SK-N-MC (cell line): ENCODE measurements at places on chromosomes 11 and 22.

DNA sequence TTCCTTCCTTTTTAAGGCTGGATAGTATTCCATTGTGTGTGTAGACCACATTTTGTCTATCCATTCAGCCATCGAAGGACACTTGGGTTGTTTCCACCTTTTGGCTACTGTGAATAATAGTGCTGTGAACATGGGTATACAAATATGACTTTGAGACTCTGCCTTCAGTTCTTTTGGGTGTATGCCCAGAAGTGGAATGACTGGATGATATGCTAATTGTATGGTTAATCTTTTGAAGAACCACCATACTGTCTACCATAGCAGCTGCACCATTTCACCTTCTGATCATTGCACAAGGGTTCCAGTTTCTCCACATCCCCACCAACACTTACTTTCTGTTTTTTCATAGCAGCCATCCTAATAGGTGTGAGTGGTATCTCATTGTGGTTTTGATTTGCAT is 30.3 kb downstream of the SGSM1 start:
- DNase-seq: no peak

DNA sequence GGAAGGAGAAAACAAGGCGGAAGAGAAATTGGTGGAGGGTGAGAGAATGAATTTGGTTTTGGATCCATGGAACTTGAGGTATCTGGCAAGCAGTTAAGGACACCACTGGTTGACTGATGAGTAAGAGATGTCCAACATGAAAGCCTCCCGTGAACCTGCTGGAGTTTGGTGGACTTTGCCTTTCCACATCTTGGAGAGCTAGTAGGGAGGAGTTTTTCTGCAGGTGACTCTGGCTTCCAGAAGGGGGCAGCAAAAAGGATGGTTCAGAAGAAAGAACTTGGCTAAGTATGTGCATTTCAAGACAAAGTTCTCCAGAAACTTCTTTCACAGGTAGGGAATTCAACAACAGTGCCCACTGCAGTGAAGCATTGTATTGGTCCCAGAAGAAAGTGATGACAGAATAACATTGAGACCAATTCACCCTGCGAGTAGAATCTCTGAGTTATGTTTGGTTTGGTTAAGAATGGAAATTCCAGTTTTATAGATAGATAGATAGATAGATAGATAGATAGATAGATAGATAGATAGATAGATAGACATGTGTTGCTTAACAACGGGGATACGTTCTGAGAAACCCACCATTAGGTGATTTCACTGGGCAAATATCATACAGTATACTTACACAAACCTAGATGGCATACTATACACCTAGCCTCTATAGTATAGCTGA is 28.5 kb downstream of the DCDC1 start:
- peak; percentile 20 for DNase-seq

DNA sequence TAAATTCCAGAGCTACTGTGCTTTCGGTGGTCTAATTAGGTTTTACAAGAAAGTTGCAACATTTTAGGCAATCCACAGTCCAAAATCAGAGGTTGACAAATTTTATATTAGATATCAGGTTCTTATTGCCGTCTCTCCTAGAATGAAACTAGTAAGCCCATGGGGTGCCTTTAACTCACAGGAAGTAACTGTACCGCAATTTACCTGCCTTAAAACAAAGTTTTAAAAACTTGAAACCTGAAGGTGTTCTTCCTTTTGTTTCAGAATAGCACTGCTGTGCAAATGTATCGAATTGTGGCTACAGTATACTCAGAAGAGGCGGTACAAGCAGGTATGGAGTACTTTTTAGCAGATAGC is 77.2 kb downstream of the PISD start:
- no peak for DNase-seq

GRCh38 chr22:46062232-46062615 is 85.3 kb upstream of the WNT7B start:
- DNase-seq: no peak

GRCh38 chr11:44633641-44634040 is 68.2 kb downstream of the CD82 start:
- no peak for DNase-seq

DNA sequence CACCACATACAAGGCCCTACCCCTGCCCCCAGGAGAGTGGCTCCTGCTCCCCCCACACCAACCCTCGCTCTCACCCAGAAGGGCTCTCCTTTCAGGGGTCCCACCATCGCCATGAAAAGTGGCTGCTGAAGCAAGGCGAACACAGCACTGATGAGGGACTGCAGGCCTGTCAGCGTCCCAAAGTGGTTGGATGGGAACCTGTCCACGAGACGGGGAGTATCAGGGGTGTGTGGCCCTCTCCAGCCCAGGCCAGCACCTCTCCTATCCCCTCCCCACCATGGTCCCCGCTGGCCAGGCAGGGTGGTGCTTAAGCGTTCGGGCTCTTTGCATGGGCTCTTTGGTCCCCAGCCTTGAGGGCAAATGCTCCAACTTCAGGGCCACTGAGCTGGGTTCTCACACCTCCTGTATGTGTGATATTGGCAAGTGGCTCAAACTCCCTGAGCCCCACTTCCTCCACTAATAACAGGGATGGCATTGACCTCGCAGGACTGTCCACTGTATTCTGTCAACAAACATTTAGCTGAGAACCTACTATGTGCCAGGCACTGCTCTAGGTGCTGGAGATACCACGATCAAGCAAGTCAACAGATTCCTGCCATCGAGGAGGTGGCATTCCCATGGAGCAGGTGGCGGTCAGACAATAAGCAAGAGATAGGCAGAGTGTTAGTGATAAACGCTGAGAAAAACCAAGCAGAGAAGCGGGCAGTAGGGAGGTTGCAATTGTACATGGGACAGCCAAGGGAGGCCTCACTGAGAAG is 26.9 kb downstream of the RTN4RL2 start:
- DNase-seq: no peak

DNA sequence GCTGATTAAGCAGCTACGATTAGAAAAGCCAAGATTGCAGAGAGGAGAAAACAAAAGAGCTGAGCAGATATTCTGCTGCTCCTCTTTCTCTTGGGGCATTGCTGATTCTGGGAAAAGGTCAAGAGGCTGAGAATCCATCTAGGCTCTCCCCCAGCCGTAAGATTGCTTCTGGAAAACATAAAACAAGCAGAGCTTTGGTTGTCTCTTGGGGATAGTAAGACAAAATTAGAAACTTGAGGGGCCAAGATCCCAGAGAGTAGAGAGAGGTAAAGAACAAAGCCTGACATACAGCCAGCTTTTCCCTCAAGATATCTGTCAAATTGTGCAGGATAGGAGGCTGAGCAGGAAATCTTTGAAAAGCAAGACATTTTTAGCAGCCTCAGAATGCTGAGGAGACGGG is 158.2 kb downstream of the TTC28 start:
- no peak for DNase-seq
